ENCODE measurements at places on chromosomes 5 and 9.

- DNase-seq, result peak; percentile 96
Measured at GRCh38 chr5:143177263-143177983, 226.1 kb downstream of the NR3C1 start.

GRCh38 chr9:35948451-35948850 is 9.5 kb downstream of the OR2S2 start:
- no peak for DNase-seq

DNA sequence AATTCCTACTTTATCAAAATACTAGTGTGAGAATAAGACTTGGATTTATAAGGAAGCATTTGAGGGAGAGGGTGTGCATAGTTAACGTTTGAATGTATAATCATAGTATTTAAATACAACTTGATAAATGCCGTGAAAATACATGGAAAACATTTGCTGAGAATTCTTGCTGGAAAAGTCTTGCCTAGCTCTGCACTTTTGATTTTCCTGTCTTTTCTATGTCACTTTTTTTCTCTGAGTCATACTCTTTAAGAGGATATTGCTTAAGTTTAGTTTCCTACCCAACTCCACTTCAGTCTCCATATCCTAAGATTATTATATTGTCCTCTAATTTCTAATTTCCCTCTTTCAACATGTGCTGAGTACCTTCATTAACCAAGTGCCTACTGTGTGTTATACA is 616.6 kb upstream of the SEMA6A start:
- no peak for DNase-seq

- peak; percentile 74 for DNase-seq
Measured at GRCh38 chr5:137629646-137630045, 106.2 kb downstream of the KLHL3 start.

GRCh38 chr5:173680660-173681242 is 64.3 kb upstream of the BOD1 start:
- no peak for DNase-seq

GRCh38 chr5:160327818-160328217 is 15.5 kb upstream of the CCNJL start:
- no peak for DNase-seq

GRCh38 chr5:52849544-52849943 is 61.8 kb downstream of the ITGA1 start:
- no peak for DNase-seq

DNA sequence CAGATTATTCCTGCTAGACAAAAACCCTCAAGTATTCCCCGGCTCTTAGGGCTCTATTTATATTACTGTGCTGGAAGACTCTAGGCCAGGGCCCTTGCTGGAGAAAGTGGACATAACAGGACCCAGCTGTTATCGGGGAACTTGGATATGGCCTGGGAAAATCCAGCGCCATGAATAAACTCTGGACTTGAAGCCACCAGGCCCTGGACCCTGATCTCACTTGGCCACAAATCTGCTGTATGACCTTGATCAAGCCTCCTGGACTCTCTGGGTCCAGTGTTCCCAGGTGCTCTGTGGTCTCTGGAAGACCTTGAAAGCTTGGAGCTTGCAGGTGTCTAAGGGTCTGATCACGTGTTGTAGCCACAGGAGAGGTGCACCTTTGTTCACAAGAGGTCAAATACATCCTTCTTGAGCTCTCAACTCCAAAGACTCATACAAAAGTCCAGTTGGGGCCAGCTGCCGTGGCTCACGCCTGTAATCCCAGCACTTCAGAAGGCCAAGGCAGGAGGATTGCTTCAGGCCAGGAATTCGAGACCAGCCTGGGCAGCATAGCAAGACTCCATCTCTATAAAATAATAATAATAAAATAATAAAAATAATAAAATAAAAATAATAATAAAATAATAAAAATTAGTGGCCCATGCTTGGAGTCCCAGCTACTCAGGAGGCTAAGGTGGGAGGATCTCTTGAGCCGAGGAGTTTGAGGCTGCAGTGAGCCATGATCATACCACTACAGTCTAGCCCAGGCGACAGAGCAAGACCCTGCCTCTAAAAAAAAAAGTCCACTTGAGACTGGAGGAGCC is 26.5 kb downstream of the COL27A1 start:
- DNase-seq, result no peak

DNA sequence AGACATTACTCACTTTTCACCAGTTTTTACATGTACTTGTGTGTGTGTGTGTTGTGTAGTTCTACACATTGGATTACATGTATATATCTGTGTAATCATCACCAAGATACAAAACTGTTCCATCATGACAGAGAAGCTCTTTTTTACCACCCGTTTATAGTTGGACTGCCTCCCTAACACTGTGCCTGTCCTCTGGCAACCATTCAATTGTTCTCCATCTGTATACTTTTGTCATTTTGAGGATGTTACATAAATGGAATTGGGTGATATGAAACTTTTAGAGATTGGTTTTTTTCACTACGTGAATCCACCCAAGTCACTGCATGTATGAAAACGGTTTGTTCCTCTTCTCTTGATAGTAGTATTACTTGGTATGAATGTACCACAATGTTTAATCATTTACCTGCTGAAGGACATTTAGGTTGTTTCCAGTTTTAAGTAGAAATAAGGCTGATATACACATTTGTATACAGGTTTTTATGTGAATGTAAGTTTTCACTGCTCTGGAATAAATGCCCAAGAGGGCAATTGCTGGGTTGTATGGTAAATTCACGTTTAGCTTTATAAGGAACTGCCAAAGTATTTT is 126.2 kb downstream of the MAPKAP1 start:
- no peak for DNase-seq

- peak; percentile 97 for DNase-seq
Measured at GRCh38 chr5:98349251-98349989, 424.0 kb upstream of the RGMB start.

DNA sequence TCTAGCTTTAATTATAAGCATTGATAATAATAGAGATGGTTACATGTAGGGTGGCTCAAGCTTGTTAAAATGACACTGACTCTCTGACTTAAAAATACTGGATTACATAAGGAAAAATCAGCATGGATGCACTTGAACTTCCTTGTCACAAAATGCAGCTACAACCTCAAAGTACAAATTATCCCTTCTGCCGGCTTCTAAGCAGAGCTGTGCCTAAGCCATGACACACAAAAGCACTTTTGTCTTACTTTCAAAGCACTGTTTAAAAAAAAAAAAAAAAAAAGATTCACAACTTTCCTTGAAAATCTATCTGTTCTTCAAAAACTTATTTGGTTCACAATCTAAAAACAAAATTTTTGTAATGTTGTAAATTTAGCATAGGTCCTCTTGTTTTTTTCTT is 36.4 kb upstream of the ZFAND5 start:
- DNase-seq, result no peak

GRCh38 chr5:128196791-128197190 is 113.2 kb downstream of the SLC12A2 start:
- DNase-seq, result no peak

DNA sequence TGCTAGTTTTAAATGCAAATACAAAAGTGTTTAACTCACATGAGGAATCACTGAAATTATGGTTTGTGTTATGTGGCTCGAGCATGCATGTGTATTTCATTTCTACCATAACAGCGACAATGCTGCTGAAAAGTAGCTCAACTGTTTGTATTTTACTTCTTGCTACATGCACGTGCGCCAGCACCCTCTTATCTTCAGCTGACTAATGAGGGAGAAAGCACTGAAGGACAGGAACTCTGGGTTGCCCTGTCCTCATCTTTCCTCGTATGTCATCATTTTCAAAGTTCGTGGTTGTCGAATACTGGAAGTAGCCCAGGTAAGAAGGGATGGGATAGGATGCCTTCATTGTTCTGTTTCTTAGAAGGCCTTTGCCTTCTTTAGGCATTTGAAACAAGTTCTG is 120.3 kb downstream of the SYK start:
- no peak for DNase-seq

- no peak for DNase-seq
Measured at GRCh38 chr5:128636361-128636760, 98.3 kb upstream of the FBN2 start.

GRCh38 chr5:32308946-32309345 is 3.8 kb downstream of the MTMR12 start:
- no peak for DNase-seq

DNA sequence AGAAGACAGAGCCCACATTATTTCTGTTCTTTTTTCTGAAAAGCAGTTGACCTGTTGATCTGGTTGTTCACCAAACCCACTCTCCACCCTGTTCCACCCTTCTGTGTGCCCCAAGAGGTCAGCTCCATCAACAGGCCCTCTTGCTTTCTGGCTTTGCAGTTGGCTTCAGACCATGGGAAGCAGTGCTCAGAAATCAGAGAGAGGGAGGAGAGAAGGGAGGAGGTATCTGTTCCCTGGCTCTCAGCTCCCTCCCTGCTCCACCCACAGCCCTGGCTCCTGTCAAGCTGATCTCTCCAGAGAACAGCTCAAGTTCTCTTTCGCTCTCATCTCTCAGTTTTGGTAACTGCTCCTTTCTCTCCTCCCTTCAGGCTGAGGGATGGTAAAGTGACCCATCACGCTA is 144.2 kb upstream of the RAI14 start:
- no peak for DNase-seq

DNA sequence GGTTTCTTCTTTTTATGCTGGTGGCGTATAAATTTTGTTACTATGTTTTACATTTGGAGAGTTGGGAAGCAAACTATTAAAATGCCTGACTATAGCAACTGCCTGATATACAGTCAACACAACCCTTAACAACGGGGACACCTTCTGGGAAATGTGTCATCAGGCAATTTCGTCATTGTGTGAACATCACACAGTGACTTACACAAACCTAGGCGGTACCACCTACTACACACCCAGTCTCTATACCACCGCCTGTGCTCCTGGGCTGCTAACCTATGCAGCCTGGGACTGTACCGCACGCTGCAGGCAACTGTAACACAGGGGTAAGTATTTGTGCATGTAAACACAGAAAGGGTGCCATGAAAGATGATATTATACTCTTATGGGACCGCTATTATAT is 1.3 kb upstream of the CDHR2 start:
- no peak for DNase-seq

DNA sequence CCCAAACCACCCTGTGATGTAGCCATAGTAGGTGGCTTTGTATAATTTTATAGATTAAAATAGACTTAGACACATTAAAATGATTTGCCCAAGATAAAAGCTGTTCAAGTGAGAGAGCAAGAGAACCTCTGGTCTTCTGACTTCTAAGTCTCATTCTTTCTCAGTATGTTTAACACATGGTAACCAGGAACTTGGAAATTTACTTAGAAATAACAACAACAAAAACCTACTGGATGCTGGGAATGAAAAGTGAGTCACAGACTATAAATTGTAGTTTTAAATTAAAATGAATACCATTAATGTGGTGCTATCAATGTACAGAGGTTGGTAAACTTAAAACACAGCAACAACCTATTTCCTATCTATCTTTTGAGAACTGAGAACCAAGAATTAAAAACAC is 30.4 kb downstream of the HMGCR start:
- DNase-seq, result peak; percentile 24

DNA sequence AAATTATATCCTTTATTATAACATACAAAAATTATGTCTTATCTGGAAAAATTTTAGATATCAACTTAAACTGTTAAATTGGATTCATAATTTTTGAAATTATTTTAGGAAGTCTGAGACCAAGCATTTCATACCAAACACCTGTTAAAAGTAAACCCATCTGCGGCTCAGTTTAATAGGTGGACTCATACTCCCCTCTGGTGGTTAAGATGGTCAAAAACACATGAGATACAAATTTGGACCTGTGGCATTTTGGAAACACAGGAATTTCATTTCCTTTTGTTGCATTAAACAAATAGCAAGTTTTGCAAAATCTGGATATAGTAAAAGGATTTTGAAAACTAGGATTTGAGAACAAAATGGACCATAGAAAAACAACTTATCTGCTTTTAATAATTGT is 53.7 kb downstream of the RGMB start:
- DNase-seq, result peak; percentile 68

DNA sequence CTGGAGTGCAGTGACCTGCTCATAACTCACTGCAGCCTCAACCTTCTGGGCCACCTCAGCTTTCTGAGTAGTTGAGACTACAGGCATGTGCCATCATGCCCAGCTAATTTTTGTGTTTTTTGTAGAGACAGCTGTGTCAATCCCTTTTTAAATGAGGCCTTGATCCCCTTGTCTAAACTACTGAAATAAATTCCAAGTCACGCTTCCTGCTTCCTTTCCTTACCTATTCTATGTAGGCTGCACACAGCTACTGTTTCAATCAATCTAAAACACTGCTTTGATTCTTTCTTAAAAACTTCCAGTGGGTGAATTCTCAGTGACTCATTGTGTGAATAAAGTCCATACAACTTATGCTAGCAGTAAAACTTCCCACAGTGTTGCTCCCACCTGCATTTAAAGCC is 2.9 kb upstream of the C7 start:
- peak; percentile 4 for DNase-seq

DNA sequence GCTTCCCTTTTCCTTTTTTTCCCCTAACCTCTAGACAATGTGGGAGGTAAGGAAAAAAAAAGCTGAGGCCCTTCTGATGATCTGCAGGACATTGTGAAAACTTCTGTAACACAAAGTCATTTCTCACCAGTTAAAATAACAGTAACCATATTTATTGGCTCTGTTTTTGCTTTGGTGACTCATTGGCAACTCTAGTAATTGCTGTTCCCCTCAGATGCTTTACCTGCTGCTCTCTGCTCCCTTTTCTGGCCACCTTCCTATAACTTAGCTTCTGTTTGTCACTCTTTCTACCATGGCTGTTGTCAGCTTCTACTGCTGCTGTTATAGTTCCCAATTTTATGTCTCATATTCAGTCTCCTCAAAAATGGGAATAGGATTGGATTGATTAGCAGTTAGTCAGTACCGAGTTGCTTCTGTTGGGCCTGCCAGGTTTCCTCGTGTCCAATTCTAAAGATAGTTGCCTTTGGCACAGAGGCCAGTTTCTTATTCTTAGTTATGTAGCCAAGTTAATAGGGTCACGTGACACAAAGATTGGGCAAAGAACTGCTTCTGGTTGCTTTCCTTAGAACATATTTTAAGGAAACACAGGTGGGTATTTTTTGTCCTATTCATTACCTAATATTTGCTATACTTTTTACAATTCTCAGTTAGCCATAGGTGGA is 16.8 kb downstream of the SCAMP1 start:
- DNase-seq, result peak; percentile 22

DNA sequence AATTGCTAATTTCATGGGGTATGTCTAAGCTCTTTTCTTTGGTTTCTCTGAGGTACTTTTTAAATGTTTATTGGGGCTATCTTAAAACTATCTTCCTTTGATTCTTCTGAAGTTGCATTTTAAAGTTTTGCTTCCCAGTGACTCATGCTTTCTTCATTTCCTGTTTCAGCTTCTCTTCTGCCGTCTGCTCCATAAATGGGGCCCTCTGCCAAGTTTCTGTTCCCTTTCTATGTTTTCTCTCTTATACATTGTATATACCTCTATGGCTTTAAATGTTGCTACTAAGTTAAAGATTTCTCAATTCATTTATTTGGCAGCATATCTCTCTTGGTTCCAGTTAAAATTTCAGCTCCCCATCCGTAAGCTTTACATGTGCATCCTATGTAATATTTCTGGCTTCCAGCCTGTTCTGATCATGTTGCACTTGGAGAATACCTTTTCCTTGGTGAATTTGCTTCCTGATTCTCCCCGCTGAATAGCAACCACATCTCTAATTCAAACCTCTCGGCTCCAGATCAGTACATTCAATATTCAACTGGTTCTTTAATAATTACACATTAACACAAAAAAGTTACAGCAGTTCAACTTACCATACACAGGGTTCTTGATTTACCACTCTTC is 125.3 kb downstream of the ST8SIA4 start:
- peak; percentile 89 for DNase-seq
